ENCODE measurements at places on chromosomes 16 and 17.

GRCh38 chr16:4748682-4749411 is 14.5 kb downstream of the DNAAF8 start:
- no peak for DNase-seq

DNA sequence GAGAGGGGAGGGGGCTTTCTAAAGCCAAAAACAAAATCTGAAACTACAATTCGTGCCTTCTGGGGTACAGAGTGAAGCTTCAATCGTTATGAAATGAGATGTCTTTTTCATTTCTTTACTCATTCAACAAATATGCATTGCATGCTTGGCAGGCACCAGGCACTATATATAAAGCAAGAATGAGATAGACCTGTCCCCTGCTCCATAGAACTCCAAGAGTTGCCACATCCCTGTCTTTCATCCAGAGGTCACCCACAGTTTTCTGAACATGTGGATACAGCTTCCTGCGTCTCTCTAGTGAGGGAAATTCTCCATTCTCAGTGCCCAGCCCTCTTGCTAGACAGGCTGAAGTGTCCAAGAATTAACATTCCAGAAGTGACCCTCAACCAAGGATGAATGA is 343.2 kb upstream of the MAF start:
- no peak for DNase-seq

DNA sequence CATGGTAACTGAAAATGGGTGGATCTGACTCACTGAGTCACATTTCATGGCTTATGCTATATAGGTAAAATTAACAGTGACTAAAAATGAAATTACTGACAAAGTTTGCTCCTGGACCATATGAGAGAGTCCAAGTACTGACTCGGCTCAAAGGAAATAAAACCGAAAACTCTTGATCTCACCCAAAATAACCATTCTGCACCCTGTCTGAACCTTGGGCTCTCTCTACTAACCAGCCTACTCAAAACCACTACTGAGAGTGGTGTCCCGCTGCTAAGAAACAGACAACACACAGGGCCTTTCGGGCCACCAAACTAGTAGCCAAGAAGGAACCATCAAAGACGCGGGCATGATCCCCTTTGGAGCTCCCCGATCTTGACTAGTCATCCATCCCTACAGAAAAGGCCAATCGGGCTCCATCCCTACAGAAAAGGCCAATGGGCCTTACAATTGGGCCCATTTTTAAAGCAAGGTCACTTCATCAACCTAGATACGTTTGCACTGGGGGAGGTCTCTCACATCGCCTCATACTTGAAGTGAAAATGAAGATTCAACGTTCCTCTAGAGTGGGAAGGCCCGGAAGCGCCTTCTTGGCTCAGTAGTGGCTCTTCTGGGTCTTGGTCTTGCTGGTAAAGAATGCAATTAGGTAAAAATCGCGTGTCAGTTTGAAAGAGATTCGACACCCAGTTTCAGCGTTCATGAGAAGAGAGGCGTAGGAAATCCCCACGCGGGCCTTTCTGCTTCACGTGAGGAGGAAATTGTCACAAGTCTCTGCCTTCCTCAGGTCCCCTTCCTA is 720 bp upstream of the ZPBP2 start:
- no peak for DNase-seq

DNA sequence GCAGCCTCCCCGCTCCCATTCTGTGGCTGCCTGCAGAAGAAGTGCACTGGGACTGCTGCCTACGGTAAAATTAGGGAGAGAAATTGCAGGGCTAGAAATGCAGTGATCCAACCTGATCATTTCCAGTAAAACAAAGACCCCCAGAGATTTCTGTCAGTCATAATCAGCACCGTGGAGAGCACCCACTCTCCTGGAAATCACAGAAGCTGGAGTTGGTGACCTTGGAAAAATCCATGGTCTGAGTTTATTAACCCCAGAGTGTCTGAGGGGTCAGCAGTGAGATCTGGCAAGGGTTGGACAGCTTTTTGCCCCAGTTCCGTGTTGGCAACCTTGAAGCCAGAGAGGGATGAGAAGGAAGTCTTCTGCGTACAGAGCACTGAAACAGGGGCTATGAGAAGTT is 7.8 kb downstream of the SYCE1L start:
- no peak for DNase-seq

- DNase-seq = peak; percentile 92
Measured at GRCh38 chr17:42276359-42276608, at the start of gene STAT5B. Gene STAT5B (minus strand): TSS chr17:42276391. CDS start chr17:42232127, 44,264 bp downstream.

- no peak for DNase-seq
Measured at GRCh38 chr17:12672947-12673346, 7.3 kb downstream of the MYOCD start.

- DNase-seq = no peak
Measured at GRCh38 chr16:14056970-14057369, 14.1 kb upstream of the MRTFB start.

GRCh38 chr16:80656711-80657150 is 115.9 kb downstream of the DYNLRB2 start:
- no peak for DNase-seq

- no peak for DNase-seq
Measured at GRCh38 chr17:40914075-40914855, 23.2 kb downstream of the KRT23 start.

- no peak for DNase-seq
Measured at GRCh38 chr17:65005858-65006257, 50.7 kb downstream of the GNA13 start.

DNA sequence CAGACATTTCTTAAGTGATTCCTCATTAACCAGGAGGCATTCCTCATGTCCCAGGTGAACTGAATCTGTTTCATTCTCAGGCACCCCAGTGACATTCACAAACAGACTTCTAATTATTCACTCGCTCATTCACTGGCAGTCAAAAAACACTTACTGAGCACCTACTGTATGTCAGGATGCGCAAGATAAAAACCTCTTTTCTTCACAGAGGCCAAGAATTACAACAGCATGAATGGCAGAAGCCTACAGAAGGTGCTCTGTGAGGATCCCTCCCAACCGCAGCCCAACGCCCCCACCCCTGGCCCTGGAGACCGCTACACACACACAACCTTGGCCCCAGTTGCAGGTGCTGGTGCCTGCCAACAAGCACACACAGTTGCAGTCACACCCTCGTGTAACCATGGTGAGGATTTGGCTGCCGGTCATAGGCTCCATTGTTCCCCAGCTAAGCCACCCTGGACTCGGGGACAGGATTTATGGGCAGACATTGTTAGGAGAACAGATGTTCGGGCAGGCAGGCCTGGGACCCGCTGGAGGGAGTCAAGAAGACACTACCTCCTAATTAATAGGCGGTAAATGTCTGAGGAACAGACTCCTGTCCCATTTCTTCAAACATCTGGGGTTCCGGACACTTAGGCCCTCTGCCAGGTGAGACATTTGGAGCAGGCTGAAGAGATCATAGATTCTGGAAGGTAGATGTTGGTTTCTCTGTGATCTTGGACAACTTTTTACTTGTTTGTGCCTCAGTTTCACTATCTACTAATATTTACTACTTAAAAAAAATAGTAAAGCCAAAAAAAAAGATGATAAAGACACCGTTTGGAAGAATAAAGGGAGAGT is 43.2 kb downstream of the CUEDC1 start:
- DNase-seq = peak; percentile 93

DNA sequence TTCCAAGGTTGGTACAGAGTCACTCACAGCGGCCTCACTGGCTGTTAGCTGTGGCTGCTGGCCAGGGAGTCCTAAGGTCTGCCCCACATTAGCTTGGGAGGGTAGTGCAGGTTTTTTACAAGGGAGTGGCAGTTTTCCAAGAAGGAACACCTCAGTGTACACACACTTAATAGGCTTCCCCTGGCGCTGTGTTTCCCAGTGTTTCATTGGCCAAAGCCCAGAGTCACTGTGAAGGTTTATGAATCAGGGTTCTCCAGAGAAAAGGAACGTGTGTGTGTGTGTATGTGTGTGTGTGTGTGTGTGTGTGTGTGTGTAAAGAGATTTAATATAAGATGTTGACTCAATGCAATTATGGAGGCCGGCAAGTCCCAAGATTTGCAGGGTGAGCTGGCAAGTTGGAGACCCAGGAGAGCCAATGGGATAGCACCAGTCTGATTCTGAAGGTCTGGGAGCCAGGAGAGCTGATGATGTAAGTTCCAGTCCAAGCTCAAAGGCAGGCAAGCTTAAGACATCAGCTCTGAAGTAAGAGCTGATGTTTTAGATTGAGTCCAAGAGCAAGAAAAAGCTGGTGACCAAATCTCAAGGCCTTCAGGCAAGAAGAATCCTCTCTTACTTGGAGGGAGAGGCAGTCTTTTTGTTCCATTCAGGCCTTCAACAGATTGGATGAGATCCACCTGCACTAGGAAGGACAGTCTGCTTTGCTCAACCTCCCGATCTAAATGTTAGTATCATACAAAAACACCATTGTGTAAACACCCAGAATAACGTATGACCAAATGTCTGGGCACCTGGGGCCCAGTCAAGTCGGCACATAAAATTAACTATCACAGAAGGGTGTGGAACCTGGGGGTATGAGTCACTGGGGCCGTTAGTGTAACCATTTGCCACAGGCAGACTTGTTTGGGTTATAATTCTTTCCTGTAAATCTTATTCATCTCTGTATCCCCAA is 206.8 kb downstream of the PRKCA start:
- DNase-seq = no peak

DNA sequence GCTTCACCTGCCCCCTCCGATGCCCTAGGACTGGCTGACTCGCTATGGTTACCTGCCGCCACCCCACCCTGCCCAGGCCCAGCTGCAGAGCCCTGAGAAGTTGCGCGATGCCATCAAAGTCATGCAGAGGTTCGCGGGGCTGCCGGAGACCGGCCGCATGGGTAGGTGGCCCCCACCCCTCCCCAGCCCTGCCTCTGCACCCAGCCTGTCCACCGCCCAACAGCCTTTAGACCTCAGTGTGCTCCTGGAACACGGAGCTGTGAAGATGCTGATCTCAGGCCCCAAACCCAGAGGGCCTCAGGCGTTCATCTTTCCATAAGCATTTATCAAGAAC is 993 bp downstream of the MMP25 start:
- no peak for DNase-seq

GRCh38 chr17:34652021-34652555 is 72.7 kb downstream of the TMEM132E start:
- DNase-seq = no peak

DNA sequence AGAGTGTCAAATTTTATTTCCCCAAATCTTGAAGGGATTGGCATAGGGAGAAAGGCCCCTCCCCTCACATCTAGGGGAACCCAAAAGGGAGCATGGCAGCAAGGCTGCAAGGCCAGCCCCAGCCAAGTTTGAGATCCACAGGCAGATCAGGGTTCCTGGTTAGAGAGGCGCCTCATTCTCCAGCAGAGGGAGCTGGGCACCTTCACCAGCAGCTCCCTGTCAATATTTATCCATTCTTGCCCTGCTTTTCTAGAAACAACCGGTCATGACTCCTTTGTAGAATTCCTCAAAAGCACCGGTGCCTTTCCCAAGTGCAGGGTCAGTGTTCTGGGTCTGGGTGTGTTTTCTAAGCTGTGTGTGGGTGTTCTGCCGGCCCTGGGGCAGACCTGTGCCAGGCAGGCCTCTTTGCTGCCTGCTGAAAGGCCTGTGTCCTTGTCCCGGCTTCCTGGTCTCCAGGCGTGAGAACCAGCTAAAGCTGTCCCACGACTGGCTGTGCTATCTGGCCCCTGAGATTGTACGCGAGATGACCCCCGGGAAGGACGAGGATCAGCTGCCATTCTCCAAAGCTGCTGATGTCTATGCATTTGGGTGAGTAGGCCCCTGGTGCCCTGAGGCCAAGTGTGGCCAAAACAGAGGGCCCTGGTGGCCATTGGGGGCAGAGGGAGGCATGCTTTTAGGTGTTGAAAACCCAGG is 21.2 kb upstream of the LGALS9 start:
- DNase-seq = no peak

- DNase-seq = peak; percentile 76
Measured at GRCh38 chr16:29977063-29977825, 3.6 kb downstream of the TAOK2 start.

DNA sequence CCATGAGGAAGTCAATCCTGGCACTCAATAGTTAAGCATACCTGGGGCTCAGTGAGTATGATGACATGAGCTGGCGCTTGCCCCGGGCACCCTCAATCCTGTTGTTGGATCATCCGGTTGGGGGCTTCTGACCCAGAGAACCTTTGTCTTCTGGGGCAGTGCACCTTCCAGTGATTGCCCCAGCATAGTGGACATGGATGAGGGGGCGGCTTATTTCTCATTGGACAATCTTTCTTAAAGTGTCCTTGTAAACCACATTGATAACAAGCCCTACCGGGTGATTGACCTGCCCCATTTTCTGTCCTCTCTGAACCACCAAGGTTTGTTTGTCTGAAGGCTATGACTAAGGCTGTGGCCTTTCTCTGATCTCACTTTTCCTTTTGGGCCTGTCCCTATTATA is 18.2 kb downstream of the IGSF6 start:
- DNase-seq = no peak

DNA sequence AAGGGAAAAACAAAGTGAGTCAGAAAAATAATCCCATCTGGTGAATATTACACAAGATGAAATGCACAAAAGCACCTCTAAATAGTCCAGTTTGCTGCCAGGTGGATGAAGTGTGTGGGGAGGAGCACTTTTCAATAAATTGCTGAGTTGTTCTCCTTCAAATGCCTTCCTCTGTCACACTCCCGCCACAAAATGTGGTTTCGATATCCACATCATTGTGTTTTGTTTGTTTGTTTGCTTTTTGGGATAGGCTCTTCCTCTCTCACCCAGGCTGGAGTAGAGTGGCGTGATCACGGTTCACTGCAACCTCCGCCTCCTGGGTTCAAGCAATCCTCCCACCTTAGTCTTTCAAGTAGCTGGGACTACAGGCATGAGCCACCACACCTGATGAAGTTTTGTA is 24.6 kb upstream of the SHISA9 start:
- DNase-seq = no peak

- peak; percentile 14 for DNase-seq
Measured at GRCh38 chr17:76345377-76345974, 8.2 kb downstream of the PRPSAP1 start.

DNA sequence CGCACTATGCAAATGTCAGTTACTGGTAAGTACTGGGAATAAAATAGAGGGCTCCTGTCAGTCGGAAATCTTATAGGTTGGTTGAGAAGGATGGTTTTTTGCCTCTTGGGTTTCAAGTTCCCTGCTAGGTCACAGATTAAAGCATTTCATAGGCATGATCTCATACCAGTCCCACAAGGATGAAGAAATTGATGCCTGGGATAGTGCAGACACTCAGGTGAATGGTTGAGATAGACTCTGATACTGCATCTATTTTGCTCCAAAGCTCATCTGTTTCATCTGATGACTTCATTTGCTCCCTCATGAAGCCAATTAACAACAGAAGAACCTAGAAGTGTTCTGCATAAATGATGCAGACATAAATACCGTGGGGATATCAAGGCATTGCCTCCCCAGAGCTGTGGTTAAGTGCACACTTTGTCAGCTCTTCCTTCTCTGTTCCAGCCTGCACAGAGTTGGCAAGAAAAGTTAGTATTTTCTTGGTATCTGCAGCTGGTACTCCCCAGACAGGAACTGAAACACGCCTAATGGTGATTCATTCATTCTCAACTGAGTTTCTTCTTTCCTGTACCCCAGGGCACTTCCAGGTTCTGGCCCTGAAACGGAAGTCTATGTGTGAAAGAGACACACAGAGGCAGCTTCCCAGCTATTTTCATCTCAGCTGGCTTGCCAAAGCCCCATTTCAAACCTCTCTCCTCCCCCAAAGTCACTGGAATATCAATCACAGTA is 418.3 kb upstream of the SALL1 start:
- DNase-seq = no peak

- DNase-seq = no peak
Measured at GRCh38 chr16:12958366-12958765, 57.0 kb downstream of the SHISA9 start.

- no peak for DNase-seq
Measured at GRCh38 chr16:1458977-1459341, 14.6 kb upstream of the CCDC154 start.

Data from posterior vena cava (tissue), 2 donors.